Stimulated activated CD4-positive, alpha-beta T cell treated with anti-CD3 and anti-CD28 coated beads, Interleukin-2, amount 100 ng/mL, for 24 hours (primary cell): ENCODE measurements at places on chromosomes 6 and 20.

DNA sequence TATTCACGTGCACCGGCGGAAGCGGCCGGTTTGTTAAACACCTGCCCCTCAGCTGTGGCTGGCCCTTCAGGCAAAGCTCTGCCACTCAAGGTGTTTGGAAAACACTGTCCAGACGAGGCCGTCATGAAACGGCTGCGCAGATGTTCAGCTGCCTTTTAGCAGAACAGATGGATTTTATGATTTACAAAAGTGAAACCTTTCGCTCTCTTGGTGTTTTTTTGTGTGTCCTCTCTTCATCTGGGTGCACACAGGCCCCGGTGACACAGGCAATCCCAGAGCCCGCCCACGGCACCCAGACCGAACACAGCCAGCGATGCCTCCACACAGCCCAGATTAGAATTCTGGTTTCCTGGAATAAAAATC, 397.0 kb downstream of the SMOC2 start:
- no peak for DNase-seq

DNA sequence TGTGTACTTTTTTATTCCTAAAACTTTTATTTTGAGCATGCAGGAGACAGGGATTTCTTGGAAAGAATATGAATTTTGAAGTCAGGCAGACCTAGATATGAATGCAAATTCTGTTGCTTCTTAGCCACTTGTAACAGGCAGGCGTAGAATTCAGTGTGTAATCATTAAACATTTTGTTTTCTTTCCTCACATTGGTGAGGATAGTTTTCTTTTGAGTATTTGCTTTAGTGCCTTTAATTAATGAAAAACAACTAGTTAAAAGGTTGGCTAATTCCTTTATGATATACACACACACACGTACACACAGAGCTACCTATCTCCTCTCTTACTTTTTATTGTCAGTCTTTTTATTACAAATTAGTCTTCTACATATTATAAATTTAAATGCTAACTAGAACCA, 342.3 kb downstream of the CDKAL1 start:
- DNase-seq, result no peak

DNA sequence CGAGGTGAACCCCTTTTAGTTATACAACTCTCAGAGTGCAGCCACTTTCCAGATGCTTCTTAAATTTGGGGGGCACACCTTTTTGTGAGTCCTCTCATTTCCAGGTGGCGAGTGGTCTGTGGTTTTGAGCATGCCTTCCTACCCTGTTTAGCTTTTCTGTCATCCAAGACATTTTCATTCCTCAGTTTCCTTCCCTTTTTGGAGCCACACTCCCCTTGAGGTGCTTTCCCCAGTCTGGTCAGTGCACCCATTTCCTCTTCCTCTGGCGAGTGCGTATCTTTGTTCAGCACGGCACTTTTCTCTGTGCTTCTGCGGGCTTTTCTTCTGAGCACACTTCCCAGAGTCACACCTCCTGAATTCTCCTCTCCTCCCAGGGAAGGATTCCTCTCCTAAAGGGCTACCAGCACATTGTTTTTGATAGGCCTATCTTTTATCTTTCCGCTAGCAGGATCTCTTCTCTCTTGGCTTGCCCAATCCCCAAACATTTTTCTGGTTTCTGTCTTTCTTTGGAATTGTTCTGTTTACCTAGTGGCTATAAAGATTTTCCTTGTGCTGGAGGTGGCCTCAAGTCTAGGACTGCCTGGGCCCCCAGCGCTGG, 1.4 kb downstream of the PHF20 start:
- peak; percentile 32 for DNase-seq

DNA sequence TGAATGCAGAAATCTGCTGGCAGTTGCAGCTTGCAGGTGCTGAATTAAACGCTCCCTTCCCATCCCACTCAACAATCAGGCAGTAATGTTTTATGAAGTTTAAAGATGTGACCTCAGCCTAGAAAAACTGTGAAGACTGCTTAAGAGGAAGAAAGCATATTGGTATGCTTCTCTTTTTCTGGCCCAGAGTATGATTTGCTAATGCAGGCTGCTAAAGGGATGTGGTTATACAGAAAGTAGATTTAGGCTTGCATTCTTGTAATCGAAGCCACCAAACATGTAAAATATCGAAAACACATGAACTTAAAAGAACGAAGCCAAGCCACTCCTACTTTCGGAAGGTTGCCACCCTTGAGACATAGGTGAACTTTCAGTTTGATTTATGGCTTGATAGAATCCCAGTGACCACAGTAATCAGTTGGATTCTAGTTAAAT, 40.7 kb downstream of the MAP3K5 start:
- DNase-seq, result no peak

DNA sequence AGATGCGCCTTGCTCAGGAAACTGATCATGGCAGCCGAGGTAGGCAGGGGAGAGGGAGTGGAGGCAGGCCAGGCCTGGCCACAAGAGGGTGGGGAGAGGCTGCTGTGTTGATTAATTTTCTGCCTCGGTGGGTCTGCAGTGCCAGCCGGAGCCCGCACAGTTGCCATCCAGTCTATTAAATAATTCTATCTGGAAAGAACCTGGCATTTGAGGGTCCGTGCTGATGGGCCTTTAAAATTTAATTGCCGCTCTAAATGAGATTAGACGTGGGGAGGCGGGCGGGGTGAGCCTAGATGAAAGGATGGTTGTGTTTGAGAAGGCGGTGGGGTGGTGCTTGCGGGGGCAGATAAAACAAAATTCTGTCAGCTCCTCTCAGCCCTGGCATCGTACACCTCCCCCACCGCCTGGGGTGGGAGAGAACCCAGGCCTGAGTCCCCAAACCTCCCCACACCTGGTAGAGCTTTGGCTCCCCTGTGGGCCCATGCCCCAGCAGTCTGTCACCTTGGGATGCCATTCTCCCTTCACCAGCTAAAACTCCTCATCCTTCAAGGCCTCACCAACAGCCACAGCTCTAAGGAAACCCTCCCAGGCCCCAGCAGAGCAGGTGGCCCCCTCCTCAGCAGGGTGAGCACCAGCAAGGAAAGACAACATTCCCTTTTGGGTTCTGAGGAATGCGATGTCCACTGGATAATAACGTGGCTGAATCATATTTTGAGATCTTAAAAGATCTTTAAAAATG, 167.3 kb downstream of the GRM4 start:
- no peak for DNase-seq

GRCh38 chr6:101595276-101595675, 201.8 kb downstream of the GRIK2 start:
- DNase-seq, result no peak

GRCh38 chr6:14000901-14001300, 76.1 kb downstream of the RNF182 start:
- DNase-seq, result no peak

GRCh38 chr20:10857352-10858070, 183.7 kb upstream of the JAG1 start:
- DNase-seq, result no peak

- DNase-seq, result no peak
Measured at GRCh38 chr6:56764081-56764566, 121.4 kb upstream of the DST start.

- no peak for DNase-seq
Measured at GRCh38 chr20:50533061-50533460, 22.9 kb downstream of the PTPN1 start.

- DNase-seq, result no peak
Measured at GRCh38 chr20:50824137-50824536, 29.3 kb downstream of the BCAS4 start.

DNA sequence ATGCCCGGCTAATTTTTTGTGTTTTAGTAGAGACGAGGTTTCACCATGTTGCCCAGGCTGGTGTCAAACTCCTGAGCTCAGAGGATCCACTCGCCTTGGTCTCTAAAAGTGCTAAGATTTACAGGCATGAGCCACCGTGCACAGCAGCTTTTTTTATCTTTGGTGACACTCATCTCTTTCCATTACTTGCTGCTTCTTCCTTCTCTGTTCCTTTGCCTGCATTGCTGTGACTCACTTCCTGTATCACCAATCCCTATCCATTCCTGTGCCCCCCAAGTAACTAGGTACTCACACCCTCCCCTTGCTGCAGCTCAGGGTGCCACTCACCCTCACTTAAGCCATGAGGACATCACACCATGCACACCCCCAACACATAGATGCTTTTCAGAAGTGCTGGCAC, 24.6 kb downstream of the KHDC1L start:
- no peak for DNase-seq

GRCh38 chr20:47760686-47761481, 24.4 kb downstream of the SULF2 start:
- no peak for DNase-seq

GRCh38 chr6:92559611-92560010, 859.7 kb downstream of the EPHA7 start:
- DNase-seq, result no peak

DNA sequence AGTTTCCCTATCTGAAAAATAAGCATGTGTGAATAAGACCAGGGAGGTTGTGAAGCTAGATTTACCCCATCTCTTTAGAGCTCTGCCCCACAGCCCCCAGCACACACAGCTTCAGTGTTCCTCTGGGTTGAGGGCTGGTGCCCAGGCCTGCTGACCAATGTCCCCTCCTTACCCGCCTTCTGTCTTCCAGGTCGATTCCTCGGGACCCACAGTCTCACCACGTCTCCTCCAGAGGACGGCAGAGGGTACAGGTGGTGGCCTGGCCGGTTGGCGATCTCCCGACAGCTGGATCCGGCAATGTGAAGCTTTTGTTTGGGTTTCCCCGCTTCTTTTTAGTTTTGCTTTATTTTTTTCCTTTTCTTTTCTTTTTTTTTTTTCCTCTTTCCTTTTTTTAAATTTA, 42.0 kb downstream of the STK35 start:
- DNase-seq, result no peak

GRCh38 chr6:22952097-22952496, 382.7 kb downstream of the HDGFL1 start:
- DNase-seq, result no peak

DNA sequence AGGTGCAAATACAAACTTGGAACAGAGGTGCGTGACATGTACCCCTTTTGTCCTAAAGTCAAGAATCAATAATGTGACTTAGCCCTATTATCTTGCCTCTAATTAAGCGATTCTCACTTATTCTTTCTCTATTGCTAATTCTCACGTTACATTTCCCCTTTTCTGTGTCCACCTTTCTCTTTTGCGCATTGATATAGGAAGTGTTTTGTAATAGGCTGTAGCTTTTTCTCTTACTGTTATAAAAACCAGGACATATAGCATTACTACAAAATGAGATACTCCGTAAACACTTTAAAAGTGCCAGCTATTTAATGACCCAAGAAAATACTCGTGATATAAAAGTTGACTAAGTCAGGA, 669 bp upstream of the TMEM30A start:
- no peak for DNase-seq

- DNase-seq, result no peak
Measured at GRCh38 chr6:13554929-13555333, 19.5 kb upstream of the SIRT5 start.

GRCh38 chr6:168649209-168649608, 208.2 kb downstream of the SMOC2 start:
- DNase-seq, result no peak

DNA sequence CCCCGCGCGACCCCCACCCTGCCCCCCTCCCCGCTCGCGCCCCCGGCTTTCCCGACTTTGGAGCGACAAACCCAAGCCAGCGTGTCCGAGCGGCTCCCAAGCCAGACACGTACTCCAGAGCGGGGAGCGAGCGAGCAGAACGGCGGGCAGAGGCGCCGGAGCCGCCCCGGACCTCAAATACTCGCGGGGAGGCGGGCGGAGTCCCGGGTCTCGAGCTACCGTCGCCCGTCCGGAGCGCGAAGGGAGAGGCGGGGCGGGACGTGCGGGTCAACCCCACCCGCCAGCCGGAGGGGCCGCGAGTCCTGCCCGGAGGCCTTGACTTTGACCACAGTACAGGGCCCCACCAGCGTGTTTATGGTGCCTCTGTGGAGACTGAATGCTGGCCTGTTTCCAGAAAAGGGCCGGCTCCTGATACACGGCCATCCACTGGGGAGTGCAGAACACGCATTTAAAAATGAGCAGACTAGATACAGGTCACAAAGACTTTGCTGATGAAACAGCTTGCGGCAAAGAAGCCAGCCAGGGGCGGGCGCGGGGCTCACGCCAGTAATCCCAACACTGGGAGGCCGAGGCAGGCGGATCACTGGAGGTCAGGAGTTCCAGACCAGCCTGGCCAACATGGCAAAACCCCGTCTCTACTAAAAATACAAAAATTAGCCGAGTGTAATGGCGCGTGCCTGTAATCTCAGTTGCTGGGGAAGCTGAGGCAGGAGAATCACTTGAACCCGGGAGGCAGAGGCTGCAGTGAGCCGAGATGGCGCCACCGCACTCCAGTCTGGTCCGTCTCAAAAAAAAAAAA, at the start of gene SERPINB6:
Gene SERPINB6 (minus strand): TSS at position 148 of the 799 bp plus-strand sequence. CDS start 12,235 bp downstream, outside the sequence.
- peak; percentile 44 for DNase-seq

- DNase-seq, result no peak
Measured at GRCh38 chr6:137016356-137016755, 28.4 kb downstream of the IL20RA start.

DNA sequence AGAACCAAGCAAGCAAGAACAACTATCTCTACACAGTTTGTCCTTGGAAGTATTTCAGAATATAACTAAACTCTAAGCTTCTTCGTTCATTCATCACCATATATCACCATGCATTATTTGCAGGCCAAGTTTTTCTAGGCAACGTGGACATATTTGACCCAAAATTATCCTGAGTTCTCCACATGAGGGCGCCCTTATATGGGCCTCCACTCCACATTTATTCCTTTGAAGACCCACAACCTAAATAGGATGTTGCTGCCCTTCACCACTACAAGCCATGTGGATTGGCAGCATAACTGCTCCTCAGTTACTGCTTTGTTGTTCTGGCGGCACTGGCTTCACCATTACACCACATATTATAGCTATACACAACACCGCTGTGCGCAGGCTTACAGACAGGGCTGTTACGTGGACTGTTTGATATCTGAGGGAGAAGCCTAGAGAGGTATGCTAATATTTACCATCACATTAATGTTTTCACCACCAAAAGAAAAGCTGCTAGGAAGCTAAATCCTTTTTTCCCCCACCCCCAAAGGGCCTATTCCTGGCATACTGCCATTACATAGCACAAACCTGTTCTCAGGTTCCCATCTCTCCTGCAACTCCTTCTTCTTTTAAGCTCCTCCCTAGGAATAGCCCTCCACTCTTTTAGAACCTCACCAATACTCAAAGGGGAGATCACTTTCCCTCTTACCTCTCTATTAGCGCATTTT, 411.7 kb downstream of the C6orf118 start:
- DNase-seq, result no peak

DNA sequence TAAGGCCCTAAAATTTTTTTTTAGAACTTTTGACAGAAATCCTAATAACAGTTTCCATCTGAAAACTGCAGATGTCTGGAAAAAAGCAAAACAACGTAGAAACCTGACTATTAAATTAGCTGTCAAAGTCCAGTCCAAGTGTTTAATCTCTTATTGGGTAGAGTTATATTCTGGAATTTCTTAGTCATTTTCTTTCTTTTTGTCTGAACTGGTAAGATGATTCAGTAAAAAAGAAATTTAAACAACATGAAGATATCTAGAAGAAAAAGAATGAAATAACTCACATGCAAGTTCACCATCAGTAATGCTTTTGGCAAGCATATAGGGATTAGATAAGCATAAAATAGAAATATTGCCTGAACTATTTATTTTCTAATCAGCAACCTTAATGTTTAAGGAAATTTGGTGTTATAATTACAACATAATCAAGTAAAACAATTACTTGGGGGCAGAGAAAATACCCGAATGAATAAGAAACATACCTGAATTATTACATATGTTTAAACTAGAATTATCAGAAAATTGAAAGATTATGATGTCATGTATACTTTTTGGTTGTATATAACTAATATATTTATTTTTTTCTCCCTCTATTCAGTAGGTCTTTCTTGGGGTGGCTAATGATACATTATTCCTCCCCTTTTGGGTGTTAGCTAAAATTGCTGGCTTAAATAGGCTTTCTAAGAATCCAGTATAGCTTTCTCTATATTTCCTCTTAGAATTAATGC, 51.1 kb downstream of the FAM83B start:
- DNase-seq, result no peak

- no peak for DNase-seq
Measured at GRCh38 chr6:1577896-1578745, 31.6 kb upstream of the FOXC1 start.
